ENCODE measurements at places on chromosomes 4 and X. TPM values are rescaled to one million over a fixed set of nuclear protein-coding genes. Genes with fewer than 3 reads are reported as not detected.

CLCN4 gene
- 4.5 TPM for polyA plus RNA-seq

GRCh38 chr4:128657638-128658037 is 151.9 kb upstream of the JADE1 start:
- no peak for DNase-seq

DNA sequence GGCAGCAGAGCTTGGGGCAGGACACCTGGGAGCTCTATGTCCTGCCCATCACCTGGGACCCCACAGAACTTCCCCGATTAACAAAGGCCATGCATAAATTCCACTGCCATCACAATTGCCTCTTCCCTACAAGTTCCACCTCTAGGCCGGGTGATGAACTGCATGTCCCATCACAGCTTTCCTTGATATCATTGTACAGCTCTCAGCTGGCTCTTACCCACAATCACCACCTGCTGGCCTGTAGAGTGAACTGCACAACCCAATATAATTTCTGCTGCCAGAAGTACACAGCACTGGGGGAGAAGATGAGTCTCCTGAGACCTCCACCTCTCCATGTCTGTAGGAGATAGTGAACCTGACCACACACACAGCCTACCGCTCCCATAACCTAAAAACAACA is 285.0 kb upstream of the AADAT start:
- no peak for DNase-seq

- DNase-seq, result no peak
Measured at GRCh38 chrX:7891928-7892327, 35.3 kb downstream of the PNPLA4 start.

GRCh38 chrX:142483965-142484364 is 278.9 kb upstream of the MAGEC2 start:
- no peak for DNase-seq

DNA sequence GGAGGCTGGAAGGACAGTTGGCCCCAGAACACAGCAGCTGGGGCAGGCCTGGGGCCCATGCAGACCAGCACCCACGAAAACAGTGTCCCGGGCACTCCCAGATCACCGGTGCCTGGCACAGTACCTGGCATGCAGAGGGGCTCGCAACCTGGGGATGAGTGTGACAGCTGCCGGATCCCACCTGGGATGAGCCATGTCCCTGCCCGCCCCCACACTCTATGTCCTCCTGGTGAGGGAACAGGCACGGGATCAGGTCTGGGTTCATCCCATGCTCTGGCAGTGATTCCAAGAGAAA is 22.8 kb upstream of the PPP2R2C start:
- DNase-seq, result no peak
